ENCODE measurements at places on chromosomes 2 and 18.

- no peak for DNase-seq
Observed at GRCh38 chr2:236633219-236633570, 63.6 kb downstream of the ACKR3 start.

GRCh38 chr2:675982-676646 is 1.1 kb downstream of the TMEM18 start:
- peak; percentile 18 for DNase-seq

- DNase-seq = peak; percentile 98
Observed at GRCh38 chr2:38750891-38751595, at the start of gene SRSF7. Gene SRSF7, minus strand, starts transcription at chr2:38751361. Its CDS starts 105 bp downstream, at chr2:38751256.

DNA sequence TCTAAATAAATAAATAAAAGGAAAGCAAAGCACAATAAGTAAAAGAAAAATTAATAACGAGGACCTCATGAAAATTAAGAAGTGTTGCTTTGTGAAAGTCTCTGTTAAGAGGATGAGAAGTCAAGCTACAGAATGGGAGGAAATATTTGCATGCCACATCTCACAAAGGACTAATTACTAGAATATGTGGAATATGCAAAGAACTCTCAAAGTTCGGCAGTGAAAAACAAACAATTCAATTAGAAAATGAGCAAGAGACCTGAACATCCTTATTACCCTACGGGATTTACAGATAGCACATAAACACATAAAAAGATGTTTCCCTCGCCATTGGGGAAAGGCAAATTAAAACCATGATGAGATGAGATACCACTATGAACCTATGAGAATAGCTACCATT is 23.3 kb downstream of the CYP26B1 start:
- DNase-seq = no peak

DNA sequence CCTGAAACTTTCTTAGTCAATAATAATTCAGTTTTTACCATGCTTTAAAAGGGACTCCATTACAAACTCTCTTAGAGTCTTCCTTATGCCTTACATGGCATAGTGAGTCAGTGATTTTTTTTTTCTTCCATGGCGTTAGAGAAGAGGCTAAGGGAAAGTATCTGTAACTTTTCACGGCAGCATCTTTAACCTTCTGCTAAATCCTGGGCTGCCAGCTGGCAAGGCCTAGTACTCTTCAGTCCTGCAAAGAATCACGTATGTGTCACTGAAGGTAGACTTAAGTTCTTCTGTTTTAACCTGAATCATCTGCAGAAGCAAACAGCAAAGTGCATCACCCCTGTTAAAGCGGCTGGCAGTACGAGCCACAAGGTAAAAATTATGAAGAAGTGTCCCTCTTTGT is 286.3 kb upstream of the FN1 start:
- DNase-seq = no peak

DNA sequence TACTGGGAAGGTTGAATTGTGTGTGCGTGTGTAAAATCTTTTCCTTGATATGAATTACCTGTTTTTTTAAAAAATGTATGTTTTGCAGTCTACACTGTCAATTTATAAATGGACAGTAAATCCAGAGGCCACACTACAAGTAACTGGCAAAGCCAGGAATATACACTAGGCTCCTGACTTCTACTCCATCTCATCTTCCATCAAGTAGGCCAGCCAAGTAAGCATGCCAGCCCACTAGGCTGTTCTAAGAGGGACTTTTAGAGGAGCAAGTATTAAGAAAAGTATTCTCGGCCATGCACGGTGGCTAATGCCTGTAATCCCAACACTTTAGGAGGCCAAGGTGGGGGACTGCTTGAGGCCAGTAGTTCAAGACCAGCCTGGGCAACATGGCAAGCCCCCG is 13.0 kb upstream of the METAP1D start:
- no peak for DNase-seq

DNA sequence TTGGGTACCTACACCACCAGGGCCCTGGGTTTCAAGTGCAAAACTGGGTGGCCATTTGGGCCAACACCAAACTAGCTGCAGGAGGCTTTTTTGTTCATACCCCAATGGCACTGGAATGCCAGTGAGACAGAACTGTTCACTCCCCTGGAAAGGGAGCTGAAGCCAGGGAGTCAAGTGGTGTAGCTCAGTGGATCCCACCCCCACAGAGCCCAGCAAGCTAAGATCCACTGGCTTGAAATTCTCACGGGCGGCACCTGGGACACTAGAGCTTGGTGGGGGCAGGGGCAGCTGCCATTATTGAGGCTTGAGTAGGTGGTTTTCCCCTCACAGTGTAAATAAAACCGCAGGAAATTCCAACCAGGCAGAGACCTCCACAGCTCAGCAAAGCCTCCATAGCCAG is 46.0 kb upstream of the FAM110C start:
- no peak for DNase-seq

GRCh38 chr2:197889041-197889440 is 84.6 kb downstream of the PLCL1 start:
- DNase-seq = no peak

GRCh38 chr2:85397925-85398331 is 12.2 kb downstream of the CAPG start:
- DNase-seq = no peak

DNA sequence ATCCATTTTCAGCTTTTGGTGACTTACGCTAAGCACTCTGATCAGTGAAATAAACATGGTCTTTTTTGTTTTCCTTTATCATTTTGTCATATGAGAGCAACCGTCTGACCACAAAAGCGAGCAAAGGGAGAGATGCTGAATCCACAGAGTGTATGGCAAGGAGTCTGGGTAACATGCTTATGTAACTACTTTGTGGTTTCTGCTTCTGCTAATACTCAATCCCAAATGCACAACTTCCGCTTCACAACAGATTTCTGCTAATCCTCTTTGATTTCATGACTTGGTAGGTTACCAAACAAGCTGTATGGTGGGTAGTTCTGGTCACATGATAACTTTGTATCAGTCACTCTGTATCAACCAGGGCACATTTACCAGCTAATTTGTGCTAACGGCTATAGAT is 908.4 kb upstream of the CRIM1 start:
- no peak for DNase-seq
